ENCODE measurements at places on chromosomes 3 and 15.

DNA sequence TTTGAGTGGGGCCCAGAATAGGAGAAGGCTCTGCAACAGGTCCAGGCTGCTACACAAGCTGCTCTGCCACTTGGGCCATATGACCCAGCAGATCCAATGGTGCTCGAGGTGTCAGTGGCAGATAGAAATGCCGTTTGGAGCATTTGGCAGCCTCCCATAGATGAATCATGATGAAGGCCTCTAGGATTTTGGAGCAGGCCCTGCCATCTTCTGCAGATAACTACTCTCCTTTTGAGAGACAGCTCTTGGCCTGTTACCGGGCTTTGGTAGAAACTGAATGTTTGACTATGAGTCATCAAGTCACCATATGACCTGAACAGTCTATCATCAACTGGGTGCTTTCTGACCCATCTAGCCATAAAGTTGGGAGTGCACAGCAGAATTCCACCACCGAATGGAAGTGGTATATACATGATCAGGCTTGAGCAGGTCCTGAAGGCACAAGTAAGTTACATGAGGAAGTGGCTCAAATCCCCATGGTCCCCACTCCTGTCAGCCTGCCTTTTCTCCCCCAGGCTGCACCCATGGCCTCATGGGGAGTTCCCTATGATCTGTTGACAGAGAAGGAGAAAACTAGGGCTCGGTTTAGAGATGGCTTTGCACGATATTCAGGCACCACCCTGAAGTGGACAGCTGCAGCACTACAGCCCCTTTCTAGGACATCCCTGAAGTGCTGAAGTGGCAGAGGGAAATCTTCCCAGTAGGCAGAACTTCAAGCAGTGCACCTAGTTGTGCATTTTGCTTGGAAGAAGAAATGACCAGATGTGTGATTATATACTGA is 971.4 kb downstream of the MCTP2 start:
- DNase-seq: no peak

DNA sequence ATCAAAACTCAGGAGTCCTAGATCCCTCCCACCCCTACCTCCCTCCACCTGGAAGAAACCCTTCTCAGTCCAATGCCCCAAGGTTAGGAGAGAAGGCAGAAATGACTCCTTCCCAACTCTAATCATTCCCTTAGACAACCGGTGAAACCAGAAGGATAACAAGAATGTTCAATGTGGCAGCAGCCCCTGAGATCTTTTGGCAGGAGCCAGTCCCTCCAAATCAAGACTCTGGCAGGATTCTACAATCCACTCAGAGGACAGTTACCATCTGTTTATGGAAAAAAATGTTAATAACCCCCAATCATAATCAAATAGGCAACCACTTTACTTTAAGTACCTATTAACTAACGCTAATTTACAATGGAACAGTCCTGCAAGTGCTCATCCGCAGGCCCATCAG is 136.5 kb downstream of the NTRK3 start:
- no peak for DNase-seq

DNA sequence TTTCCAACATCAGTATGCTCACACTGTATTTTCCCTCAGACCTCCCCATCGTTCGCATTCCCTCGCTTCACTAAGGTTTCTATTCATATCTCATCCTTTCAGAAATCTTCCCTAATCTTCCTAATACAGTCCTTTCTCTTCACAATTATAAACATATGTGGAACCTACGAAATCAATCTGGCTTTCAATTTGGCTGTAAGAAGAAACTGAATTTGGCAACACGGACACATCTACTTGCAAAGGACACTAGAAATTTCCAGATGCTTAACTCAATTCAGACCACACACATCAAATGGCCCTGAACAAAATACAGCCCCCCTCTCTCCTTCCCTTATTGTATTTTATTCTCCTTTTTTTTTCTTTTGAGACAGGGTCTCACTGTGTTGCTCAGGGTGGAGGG is 39.1 kb upstream of the TM4SF19 start:
- DNase-seq: no peak

DNA sequence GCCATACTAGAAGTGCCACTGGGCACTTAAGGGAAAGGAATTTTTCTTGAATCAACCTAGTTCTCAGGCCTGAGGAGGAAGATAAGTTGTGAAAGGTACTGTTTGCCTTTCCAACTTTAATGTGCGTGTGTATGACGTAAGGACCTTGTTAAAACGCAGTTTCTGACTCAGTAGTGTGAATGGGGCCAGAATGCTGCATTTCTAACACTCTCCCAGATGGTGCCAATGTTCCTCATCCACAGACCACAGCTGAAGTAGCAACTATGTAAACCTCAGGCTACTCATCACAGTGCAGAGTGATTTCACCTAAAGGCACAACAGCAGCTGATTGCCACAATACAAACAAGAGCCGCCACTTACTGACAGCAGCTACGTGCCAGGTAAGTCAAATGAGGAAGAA is 103.6 kb downstream of the OTOL1 start:
- no peak for DNase-seq

DNA sequence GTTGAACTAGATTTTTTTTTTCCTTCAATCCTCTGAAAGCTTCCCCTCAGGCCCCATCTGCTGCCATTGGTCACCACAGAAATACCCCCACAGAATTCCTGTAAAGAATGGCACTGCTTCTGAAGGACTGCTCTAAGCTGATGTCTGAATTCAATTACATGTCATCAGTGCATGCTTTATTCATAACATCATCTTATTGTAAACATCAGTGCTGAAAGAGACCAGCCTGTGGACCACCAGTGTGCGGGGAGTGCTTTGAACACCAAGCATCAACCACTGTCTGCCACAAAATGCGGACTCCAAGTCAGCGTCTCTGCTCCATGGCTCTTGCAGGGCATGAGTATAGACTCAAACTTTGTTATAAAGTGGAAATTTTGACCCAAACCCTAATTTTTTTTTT is 11.6 kb downstream of the PHLDB2 start:
- no peak for DNase-seq

DNA sequence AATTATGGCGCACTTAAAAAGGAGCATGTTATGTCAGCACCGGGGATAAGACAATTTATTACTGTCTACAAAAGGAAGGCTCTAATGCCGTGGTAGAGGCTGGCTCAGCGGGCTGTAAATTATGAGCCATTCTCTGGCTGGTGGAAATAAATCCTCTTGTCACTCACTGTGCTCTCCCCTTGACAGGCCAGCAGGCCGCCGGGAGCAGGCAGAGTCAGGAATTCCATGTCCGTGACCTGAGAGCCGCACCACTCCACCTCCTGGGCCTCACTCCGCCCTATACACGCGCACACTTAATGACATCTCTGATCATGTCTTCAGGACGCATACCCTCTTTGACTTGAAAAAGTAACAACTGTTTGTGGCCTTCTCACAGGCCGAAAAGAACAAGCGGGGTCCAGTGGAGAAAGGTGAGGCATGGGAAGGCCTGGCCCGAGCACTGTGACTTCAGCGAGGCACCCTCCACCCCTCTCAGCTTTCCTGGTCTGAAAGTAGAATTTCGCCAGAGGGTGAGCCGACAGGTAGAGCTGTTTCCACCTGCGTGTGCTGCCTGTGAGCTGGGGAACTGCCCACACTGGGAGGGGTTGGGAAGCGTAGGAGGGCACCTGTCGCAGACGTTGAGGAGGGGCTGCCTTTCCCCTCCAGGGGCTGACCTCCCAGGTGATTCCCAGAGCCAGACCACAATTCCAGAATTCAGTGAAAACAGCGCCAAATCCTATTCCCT is 13.2 kb upstream of the PCSK6 start:
- DNase-seq: no peak

DNA sequence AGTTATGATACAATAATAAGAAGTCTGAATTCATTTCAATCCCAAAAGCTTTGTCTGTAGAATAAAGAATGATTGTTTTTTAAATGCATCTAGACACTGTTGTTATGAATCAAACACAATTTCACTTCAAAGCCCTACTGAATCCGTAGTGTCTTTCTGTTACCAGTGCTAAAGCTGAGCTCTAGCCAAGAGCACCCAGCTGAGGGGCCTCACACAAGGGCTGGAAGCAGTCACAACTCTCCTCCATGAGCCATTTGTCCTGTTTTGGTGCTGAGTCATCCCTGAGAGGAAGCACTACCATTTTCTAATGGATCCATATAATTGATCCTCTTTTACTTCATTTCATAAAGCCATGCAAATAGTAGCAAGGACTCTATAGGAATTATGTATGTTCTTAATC is 158.2 kb upstream of the ANKRD28 start:
- DNase-seq: no peak

- DNase-seq: no peak
Measured at GRCh38 chr3:68271145-68271544, 616.7 kb upstream of the SUCLG2 start.

GRCh38 chr3:165156757-165157420 is 39.3 kb downstream of the SLITRK3 start:
- DNase-seq: no peak

GRCh38 chr15:24823473-24823872 is 131.3 kb upstream of the SNRPN start:
- DNase-seq: no peak

DNA sequence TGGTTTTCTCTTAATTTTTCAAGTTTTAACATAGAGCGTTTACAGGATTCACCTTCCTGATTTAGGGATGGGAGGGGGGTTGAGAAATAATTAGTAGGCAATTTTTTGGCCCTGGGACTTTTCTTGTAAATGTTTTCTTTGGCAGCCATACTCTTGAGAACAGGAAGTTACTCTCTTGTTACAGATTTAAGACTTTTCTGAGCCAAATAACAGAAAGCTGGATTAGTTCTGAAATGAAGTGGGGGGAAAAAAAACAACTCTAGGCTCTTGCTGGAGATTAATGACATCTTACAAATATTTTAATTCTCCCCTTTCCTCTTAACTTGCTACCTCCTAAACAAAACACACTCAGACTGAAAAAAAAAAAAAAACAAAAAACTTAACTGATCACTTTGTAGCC is 13.8 kb upstream of the POLR2M start:
- DNase-seq: no peak

GRCh38 chr3:35215525-35216500 is 423.5 kb upstream of the ARPP21 start:
- no peak for DNase-seq

DNA sequence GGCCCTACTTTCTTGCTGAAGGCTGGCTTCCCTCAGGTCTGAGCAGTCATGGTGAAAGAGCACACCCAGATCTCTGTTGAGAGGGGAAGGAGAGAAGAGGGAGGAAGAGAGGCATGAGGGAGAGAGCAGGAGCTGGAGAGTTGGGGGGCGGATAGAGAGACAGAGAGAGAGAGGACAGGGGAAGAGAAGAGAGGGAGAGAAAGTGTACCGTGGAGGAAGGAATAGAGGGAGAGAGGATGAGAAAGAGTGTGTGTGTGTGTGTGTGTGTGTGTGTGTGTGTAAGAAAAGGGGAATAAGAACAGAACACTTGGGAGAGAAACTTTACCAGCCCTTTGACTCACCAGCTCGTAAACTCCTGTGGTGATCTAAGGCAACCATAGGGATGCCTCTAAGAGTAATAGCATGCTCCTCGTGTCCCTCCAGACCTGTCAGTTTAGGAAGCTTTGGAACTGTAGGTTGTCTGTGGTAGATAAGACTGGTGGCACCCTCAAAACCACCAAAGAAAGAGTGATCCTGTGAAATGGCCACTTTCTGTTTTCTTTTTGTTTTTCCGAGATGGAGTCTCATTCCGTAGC is 18.2 kb downstream of the ZNF592 start:
- no peak for DNase-seq

DNA sequence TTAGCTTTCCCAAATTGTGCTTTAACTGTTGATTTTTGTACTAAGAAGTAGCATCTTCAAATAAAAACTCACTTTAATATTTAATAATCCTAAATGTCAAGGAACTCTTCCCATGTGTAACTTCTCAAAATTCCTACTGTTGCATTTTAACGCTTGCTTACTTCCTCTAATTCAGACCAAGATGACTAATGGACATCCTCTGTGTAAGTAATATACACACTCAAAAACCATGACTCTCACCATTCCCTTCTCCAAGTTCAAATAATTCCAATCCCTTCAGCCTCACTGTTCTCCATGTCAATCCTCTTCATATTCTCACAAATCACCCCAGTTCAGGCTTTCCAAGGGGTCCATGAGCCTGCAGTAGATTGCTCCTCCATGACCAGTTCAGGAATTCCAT is 13.0 kb downstream of the MRPL46 start:
- DNase-seq: no peak

GRCh38 chr15:85592148-85592547 is 202.6 kb downstream of the KLHL25 start:
- no peak for DNase-seq

DNA sequence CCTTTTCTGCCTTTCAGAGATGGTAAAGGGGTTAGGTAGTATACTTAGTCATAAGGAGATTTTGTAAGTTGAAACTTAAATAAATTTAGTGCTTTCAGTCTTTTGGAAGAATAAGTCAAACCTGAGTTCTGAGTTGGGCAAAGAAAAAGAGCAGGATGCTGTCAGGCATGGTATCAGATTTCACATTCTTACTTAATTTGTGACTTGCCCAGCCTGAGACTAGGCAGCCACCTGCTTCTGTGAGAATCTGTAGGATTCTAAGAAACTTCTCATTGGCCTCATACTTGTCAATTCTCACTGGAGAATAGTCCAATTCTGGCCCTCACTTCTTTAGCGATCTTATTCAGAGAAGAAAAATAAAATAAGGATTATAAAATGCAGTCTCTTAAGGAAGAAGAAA is 577.5 kb downstream of the DIPK2A start:
- DNase-seq: no peak

- no peak for DNase-seq
Measured at GRCh38 chr3:195081242-195081963, 189.6 kb downstream of the XXYLT1 start.

DNA sequence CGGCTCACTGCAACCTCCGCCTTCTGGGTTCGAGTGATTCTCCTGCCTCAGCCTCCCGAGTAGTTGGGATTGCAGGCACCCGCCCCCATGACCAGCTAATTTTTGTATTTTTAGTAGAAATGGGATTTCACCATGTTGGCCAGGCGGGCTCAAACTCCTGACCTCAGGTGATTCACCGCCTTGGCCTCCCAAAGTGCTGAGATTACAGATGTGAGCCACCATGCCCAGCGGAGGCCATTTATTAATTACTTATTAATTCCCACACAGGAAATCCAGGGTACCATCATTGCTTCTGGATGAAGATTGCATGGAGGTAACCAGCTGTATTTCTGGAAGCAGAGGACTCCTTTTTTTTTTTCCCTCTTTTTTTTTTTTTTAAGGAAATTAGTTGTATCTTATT is 37.8 kb downstream of the MAP4 start:
- DNase-seq: peak; percentile 25

- DNase-seq: no peak
Measured at GRCh38 chr3:138284957-138285477, 44.6 kb downstream of the NME9 start.
